ENCODE measurements at places on chromosomes 3 and 15.

- peak; percentile 37 for DNase-seq
Observed at GRCh38 chr3:58588030-58588614, 10.9 kb upstream of the FAM107A start.

- DNase-seq: no peak
Observed at GRCh38 chr3:47836986-47837385, 34.0 kb downstream of the DHX30 start.

DNA sequence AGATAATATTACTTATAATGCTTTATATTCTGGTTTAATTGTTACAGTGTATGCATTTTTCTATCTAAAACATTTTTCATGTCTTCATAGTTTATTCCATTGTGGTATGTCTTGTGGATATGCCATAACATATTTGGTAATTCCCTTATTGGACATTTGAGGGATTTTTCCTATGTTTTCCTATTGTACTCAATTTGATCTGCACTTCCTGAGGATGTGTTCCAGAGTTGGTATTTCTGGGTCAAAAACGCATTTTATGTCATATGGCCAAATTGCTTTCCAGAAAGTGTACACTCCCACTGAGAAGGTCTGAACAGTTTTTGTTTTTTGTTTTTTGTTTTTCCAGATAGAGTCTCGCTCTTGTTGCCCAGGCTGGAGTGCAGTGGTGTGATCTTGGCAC is 6.8 kb downstream of the ARL8B start:
- no peak for DNase-seq

DNA sequence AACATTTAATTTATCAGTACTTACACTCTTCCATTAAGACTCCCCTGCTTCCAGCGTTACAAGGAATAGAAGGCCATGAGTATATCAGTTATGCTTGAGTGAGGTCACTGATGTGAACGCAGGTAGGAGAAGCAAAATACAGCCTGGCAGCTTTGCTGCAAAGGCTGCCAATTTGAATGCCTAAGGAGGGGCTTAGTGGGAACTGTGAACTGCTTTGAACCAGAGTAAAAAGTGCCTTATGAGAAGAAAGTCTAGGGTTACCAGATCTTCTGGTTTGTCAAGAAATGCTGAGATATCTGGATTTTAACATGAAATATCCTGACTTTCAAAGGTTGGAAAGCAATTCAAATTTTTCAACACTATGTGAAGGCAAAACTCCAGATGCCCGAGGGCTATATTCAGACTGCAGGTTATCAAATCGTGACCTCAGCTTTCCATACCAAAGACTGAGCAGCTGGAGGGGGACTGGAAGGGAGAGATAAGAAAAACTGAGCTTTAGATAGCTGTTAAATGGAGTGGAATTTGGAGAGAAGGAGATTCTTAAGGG is 446.3 kb upstream of the NECTIN3 start:
- no peak for DNase-seq

- DNase-seq: no peak
Observed at GRCh38 chr15:59268168-59268851, 61.7 kb downstream of the LDHAL6B start.

- no peak for DNase-seq
Observed at GRCh38 chr15:99307735-99308134, 56.5 kb downstream of the LRRC28 start.

DNA sequence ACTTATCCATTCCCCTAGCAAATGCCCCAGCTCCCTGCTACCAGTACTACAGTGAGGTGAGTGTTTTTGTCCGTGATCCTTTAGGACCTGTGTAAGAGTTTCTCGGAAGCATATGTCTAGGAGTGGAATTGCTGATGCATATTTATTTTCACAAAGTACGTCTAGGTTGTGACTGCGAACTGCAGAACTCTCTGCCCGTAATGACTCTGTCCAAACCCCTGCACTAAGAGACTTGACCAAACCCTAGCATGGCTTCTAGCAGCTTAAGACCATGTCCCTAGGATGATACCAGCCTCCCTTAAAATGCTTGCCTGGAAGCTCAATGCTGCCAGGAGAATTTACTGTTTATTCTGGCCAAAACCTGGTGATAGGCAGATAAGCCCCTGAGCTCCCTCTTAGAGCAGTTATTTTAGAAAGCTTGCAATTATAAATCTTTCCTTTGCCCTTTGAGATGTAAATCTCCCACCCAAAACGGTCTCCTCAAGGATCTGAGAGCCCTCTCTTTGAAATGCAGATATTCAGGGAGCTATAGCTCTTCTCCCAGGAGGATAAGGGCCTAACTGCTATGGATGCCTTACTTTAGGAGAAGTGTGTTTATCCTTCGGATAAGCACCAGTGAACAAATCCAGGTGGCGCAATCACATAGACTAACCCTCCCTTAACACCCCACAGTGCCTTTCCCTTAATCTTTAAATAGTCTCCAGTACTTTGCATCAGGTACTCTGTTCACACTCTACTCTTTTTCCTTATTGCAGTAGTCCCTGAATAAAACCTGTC is 14.7 kb upstream of the CA12 start:
- no peak for DNase-seq

- no peak for DNase-seq
Observed at GRCh38 chr3:41035456-41036022, 163.8 kb upstream of the CTNNB1 start.

DNA sequence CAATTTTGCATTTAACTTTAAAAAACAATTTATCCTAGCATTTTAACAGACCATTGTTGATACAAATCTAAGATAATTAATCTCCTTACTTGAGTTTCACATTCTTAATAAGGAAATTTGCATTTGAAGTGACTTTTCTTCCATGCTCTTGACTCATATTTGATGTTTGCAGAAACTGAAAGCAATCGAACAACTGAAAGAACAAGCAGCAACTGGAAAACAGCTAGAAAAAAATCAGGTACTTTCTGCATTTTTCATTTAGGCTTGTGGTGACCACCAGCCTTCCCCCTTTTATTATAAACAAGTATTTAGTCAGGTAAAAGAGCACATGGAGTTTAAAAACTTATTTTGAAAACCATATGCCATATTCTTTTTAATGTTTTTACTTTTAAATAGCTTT is 20.1 kb upstream of the SELENOT start:
- DNase-seq: peak; percentile 15

- DNase-seq: no peak
Observed at GRCh38 chr3:72273615-72274014, 488.7 kb upstream of the PROK2 start.

All from activated naive CD4-positive, alpha-beta T cell treated with anti-CD3 and anti-CD28 coated beads for 36 hours (primary cell).